ENCODE measurements at places on chromosomes 5 and 9.

DNA sequence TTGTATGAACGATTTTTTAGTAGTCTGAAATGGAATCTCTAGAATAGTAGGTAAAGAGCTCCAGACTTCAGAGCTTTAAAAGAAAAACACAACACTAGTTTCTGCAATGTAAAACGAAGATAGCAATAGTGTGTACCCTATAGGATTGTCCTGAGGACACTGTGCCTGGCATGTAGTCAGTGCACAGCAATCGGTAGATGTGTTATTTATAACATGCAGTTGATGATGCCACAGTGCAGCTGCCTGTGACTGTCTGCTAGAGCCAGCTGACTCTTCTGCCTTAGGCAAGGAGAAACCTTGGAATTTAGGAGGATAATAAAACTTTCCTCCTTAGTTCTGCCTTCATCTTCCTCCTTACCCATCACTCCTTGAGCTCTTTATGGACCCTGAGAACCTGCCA, 27.7 kb upstream of the TMOD1 start:
- DNase-seq: no peak

GRCh38 chr9:22382331-22382730, 64.3 kb upstream of the DMRTA1 start:
- DNase-seq: no peak

DNA sequence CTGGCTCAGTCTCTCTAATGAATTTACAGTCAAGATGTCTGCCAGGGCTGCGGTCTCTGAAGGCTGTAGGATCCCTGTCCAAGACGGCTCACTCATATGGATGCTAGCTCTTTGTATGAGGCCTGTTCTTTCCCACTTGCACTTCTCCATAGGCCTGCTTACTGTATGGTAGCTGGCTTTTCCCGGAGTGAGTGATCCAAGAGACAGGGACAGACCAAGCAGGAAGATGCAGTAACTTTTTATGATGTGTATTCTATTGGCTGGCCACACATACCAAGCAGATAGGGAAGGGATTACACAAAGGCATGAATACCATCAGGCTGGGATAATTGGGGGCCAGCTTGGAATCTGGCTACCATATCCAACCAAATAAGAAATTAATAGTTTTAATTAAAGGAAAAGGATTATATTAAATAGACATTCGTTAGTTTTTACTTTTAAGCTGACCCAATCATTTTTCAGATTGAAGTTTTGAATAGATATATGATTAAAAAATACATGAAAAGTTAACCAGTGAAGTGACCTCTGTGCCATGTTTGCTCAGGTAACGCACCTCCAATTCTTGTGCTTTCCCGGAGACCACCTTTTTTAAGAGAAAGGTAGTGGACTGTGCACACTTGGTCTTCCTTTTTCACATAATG, 20.6 kb downstream of the NSD1 start:
- DNase-seq: no peak

DNA sequence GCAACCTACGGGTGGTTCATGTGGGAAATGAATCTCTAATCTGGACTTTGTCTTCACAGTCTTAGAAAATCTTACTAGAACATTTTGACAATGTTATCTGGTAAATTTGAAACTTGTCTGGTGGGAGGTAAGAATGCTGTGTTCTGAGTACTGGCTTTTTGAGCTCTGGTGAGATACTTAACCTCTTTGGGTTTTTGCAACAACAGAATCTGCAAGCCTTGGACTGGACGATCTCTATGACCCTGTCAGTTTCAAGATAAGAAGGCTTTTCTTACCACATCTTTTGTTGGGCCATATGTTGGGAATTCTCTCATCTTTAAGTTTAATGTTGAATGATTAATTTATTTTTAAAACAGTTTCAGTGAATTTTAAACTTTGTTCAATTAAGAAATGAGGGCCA, 112.9 kb downstream of the GOLPH3 start:
- no peak for DNase-seq

DNA sequence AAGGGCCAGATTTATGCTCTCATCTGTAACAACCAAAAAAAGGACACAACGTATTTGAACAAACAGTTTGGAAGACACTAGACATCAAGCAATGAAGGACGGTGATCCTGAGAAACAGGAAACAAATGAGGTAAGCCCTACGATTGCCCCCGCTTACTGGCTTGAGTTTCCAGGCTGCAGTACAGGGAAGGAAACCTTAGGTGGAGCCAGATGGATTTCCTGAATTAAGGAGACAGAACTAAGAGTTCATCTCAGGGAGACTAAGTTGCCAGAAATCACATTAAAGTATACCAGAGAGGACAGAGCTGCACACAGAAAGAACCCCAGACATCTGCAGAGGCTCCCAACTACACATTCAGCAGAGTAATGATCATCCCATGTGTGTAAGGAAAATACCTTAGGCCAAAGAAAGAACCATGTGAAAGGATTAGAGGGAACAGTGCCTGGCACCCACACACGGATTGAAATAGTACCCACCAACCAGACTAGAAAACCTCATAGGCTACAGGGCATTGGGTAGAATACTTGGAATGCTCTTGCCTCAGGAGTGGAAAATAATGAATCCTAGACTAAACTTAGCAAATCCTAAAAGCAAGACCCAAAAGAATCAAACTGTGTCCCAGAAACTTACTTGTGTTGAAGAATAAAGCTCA, 99.3 kb upstream of the NIPBL start:
- no peak for DNase-seq
